ENCODE measurements at places on chromosomes 16 and 17.
A peak's percentile ranks its signal among the peaks of the same experiment; 100 is the strongest.

DNA sequence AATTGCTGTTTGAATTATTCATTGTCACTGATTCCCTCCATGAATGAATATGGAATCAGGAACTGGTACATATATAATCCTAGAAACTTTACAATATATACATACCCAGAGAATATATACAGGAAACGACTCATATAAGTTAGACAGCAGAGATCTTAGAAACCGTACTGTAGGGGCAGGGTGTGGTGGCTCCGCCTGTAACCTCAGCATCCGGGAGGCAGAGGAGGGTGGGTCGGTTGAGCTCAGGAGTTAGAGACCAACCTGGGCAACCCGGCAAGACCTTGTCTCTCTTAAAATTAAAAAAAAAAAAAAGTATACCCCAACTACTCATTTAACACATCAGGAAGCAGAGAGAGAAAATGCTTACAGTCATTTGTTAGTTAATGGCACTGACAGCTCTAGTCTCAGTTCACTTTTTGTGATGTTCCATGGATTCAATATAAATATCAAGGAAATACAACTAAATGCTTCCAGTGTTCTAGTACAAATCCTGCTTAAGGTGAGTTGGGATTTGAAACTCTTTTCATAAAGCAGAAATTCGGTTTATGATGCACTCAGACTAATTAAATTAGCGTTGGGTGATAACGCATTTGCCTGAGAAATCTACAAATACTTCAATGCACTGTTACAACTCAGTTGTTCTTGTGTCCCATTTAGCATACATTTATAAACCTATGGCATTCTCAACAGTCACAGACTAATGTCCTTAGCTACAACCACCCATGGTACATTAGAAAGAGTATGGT lies 5.6 kb downstream of the GLG1 start:
- no peak for DNase-seq

DNA sequence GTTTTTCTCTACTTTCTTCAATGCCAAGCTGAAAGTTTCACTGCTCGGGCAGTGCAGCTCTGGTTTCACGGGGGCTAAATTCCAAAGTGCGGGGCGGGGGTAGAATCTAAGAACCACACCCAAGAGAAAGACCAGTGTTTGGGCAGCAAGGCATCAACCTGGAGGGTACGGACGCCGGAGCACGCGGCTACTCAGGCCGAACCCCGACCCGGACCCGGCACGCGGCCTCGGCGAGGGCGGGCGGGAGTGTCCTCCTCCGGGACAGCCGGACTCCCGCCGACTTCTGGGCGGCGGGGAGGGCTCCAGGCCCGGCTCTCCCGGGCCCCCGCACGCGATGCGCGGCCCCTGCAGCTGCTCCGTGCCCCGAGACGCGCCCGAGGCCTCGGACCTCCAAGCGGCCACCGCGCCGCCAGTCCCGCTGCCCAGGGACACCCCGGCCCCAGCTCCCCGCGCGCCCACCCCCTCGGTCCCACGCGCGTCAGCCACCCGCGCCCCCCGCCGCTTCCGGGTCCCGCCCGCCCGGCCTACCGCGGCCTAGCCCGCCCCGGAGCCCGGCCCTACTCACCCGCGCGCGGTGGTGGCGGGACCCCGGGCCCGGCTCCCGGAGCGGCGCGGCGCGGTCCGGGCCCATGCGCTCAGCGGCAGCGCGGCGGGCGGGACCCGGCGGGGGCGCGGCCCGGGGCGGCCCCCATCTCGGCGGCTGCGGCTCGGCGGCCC lies 561 bp downstream of the AXIN1 start:
- DNase-seq, result no peak

GRCh38 chr16:74709441-74709877 lies 8.8 kb upstream of the MLKL start:
- DNase-seq, result peak; percentile 63

- DNase-seq, result no peak
Observed at GRCh38 chr17:33113276-33113990, 121.8 kb downstream of the SPACA3 start.

DNA sequence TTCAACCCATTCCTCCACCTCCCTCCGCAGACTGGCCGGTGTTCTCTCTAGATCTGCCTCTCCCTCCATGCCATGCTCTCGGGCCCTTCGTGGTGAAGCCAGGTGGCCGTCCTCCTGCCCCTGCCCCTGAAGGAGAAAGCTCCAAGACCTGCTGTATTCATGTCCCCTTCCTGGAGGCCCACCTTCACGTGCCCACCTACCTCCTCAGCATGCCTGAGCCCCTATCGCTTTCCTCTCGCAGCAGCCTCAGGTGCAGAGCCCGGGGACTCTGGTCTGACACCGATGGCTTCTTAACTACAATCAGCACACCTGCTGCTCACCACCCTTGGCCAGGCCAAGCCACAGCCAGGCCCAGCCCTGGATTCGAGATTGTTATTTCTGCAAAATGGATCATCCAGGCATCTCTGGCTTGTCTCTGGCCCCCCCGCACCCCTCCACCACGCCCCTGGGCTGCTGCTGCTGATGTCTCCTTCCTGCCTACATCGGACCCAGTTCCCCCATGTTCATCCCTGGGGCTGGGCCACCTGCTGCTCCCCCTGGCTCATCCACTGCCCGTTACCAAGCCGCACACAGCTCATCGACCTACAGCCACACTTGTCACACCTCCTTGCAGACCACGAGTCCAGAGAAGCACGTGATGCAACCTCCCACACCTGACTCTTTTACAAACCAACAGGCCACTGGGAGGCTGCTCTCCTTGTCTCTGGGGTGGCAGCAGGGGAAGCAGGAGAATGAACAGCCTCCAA lies 32.5 kb upstream of the TNFRSF13B start:
- DNase-seq, result no peak

GRCh38 chr17:9865586-9865985 lies 39.5 kb downstream of the RCVRN start:
- no peak for DNase-seq

GRCh38 chr17:48176471-48176855 lies 68.9 kb downstream of the SNX11 start:
- DNase-seq, result no peak

DNA sequence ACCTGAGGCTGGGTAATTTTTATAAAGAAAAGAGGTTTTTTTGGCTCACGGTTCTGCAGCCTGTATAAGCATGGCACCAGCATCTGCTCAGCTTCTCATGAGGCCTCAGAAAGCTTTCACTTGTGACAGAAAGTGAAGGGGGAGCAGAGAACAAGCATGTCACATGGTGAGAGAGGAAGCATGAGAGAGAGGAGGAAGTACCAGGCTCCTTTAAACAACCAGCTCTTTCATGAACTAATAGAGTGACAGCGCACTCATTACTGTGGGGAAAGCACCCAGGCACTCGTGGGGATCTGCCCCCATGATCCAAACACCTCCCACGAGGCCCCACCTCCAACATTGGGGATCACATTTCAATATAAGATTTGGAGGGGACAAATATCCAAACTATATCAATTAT lies 86.8 kb downstream of the USP32 start:
- DNase-seq, result no peak

GRCh38 chr17:31391496-31391949 lies at the start of gene RAB11FIP4:
Gene RAB11FIP4 (plus strand): TSS chr17:31391675. CDS start chr17:31391853, 178 bp downstream.
- DNase-seq, result peak; percentile 23

- DNase-seq, result no peak
Observed at GRCh38 chr16:30728899-30729672, 19.1 kb upstream of the PHKG2 start.

DNA sequence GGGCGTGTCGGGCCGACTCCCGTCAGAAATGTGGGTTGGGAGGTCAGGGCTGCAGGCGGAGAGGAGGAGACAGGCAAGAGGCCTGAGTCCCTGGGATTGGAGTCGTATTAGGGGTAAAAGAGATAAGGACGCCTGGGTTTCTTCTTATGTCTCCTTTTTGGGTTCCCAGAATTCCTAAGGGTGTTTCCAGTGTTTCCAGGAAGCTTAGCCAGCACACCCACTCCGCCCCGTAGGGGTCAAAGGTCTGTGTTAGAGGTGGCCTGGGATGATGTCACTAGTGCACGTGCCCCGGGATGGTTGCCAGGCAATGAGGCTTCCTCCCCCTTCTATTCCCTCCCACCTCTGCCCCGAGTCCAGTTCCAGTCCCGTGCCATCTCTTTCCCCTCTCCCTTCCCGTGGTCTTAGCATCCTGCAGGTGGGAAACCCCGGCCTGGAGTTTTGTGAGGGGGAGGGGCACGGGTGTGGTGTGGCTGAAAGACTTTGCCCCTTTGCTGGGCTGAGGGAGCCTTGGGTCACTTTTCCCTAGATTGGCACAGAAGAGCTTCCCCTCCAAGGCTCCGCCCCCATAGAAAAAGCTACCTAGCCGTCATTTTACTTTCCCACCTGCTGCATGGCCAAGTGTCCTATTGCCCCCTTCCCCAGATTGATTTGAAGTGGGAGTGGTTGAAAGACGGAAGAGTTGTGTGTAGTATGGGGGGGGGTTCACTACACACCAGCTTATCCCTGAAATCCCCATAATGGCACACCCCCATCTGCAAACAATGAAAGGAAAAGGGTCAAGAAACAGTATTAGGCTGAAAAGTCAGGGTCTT lies 2.8 kb downstream of the KDM6B start:
- DNase-seq, result peak; percentile 96

- DNase-seq, result peak; percentile 22
Observed at GRCh38 chr16:1614456-1615102, 2.4 kb downstream of the CRAMP1 start.

GRCh38 chr16:12449374-12449773 lies 354.3 kb downstream of the CPPED1 start:
- no peak for DNase-seq

DNA sequence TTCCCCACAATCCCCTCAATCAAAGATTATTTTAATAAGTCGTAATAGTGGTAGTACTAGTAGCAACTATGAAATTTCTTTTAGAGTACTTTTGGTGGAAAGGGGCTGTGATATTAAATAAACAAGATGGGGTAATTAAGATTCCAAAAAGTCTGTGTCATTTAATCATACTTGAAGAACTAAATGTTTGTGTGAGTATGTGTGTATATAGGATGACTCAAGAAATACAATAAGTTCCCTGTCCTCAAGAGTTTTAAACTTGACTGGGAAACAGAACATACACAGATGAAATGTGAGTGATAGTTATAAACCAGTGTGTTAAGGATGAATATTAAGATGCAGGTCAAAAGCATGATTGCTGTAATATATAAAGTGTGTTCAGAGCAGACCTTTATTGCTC lies 2.3 kb downstream of the ALDH3A2 start:
- no peak for DNase-seq

GRCh38 chr17:49573510-49574322 lies 2.0 kb upstream of the NXPH3 start:
- no peak for DNase-seq

DNA sequence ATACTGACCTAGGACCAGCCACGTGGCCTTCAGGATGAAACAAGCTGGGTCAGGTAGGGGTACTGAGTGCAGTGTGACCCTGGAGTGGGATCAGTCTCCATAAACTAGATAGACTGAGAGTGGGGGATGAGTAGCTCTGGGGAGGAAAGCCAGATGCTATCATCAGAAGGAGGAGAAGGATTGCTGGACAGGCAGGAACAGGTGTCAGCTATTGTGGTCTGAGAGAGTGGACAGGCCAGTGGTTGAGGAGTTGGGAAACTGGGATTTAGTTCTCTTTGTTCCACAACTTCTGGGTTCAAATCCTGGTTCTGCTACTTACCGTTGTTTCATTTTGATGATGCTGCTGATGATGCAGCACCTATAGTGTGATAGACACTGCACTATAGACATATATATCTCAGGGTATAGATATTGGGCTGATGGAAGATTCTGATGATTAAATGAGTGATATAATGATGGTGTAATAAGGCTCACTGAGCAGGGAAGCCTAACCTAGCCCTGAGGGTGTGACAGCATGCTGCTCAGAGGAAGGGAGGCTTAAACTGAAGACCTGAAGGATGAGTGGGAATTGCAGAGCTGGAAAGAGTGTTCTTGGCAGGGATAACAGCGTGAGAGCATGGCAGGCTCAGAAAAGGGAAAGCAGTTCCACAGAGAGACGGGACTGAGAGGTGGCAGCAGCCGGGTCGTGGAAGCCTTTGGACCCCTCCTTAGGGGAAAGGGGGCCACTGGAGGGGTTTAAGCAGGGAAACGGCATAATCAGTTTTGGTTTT lies 66.0 kb downstream of the SNX20 start:
- no peak for DNase-seq

GRCh38 chr17:34653511-34653910 lies 74.1 kb downstream of the TMEM132E start:
- no peak for DNase-seq

DNA sequence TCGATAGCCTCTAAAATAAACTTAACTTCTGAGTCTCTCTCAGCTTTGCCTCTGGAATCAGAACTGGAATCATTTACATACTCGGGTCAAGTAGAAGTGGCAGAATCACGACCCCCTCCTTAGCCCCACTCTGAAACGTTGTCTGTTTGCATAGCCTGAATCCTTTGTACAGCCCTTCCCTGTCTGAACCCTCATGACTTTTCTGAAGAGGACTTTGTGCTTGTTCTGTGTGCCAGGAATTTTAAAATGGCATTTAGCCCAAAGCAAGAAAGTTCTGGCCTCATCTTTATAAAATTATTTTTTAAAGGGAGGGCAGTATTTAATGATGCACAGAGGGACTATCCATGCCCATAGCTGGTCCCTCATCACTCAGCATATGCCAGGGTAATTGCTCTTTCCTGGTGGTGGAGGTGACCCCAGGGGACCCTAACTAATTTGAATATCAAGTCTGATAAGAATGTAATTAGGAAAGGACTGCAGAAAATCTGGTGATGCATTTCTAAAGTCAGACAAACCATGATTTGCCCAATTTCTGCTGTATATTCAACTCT lies 342.7 kb upstream of the TNRC6C start:
- DNase-seq, result no peak

GRCh38 chr17:48809182-48809581 lies 7.8 kb downstream of the TTLL6 start:
- no peak for DNase-seq

DNA sequence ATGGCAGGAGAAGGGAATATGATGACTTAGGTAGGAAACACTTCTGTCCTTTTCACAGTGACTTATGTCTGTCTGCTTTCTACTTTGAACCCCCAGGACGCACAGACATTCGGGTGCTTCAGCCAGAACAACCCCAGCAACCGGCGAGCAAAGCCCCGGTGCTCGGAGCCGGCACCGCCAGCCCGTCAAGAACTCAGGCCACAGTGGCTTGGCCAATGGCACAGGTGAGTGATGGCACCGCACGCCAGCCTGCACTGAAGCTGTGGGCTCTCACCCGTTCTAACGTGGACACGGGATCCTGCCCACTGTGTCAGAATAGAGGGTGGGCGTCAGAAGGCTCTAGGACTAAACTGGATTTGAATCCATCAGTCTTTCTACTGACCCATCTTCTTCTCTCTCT lies 79.4 kb upstream of the CLEC18A start:
- no peak for DNase-seq

- peak; percentile 4 for DNase-seq
Observed at GRCh38 chr17:633641-634101, 81.0 kb downstream of the VPS53 start.

- no peak for DNase-seq
Observed at GRCh38 chr17:59751955-59752413, 44.5 kb downstream of the VMP1 start.

- no peak for DNase-seq
Observed at GRCh38 chr16:50273888-50274325, 7.6 kb downstream of the ADCY7 start.
